ENCODE measurements at places on chromosomes 12 and 14. TPM values are rescaled to one million over a fixed set of nuclear protein-coding genes. Genes with fewer than 3 reads are reported as not detected.

Gene OR6C2
- total RNA-seq: not detected

Gene LBHD2
- not detected for total RNA-seq

GRCh38 chr12:851343-851742 lies 98.2 kb downstream of the RAD52 start:
- no peak for DNase-seq

DNA sequence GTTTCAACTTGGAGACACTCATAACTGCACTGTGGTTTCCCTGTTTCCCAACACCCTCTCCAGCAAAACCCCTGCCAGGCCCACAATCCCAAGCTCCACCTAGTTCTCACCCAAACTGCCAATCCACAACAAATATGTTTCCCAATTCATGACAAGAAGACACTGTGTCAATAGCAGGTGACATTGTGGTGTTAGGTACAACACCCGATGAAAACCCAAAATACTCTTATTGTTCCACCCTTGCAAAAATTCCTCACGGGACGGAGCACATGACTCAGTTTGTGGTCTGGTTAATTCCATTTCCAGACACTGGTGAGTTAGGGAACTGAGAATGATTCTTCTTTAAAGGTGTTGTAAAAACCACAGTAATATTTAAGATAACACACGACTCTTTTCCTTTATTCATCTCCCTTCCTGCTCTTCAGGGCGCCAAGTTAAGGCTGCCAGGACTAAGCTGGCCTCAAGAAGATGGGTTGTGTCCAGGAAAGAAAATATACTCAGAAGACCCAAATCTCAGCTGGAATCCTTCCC lies 735.5 kb downstream of the MED13L start:
- peak; percentile 75 for DNase-seq

- peak; percentile 89 for DNase-seq
Measured at GRCh38 chr14:102314242-102315011, 5.1 kb upstream of the ZNF839 start.
